DMS 273 treated with DMSO at 0.1 percent for 48 hours (cell line): ENCODE measurements at places on chromosomes 11 and 22.

DNA sequence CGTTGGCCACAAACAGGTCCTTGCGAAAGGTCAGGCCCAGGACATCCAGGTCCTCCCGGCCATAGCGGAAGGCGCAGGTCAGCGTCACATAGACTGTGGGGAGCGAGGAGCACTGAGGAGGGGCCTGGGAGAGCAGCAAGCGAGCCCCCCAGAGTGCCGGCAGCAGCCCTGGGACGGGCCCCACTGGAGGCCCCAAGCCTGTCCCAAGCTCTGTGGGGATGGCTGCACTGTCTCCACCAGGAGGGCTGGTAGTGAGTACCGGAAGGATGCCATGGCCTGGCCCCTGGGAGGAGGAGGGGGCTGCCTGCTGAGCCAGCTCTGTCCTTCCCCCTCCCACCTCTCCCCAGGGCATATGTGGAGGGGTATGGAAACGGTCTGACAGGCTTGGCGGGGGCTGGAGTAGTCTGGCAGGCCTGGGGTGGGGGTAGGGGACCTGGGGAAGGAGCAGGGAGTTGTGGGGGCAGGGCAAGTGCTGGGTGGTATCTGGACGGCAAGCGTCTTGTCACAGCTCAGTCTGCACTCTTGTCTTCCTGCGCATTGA is 42.9 kb downstream of the TPBGL start:
- DNase-seq, result no peak

GRCh38 chr11:105918039-105918438 is 104.0 kb downstream of the MSANTD4 start:
- DNase-seq, result no peak

DNA sequence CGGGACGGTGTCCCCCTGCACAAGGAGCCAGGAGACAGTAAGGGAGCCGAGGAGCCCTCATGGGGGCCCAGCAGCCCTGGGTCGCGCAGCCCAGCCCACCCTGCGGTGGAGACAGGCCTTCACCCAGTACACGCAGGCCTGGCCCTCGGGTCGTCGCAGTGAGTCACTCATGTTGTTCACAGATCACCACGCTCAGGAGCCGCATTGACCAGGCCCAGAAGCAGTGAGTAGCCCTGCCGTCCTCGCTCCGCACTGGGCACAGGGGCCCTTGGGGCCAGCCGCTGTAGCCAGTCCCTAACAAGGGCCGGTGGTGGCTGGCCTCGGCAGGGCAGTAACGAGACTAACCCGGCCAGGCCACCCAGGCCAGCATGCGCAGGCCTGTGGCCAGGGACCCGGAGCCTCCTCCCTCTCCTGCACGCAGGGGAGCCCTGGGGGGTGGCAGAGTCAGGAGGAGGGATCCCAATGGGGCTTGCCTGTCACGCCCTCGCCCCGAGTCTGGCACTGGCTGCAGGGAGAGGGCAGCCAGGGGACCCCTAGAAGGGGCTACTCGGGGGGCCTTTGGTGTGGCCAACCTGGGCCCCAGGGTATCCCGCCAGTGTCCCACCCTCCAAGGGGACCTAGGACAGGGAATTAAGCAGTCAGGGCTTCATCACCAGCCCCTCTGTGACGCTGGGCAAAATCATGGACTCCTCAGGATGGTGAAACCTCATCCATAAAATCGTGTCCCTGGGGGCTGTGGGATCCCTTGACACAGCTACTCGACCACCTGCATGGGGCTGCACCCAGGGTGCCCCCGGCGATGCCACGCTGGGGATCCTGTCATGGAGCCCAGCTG is 10.1 kb upstream of the MRPL23 start:
- DNase-seq, result no peak

DNA sequence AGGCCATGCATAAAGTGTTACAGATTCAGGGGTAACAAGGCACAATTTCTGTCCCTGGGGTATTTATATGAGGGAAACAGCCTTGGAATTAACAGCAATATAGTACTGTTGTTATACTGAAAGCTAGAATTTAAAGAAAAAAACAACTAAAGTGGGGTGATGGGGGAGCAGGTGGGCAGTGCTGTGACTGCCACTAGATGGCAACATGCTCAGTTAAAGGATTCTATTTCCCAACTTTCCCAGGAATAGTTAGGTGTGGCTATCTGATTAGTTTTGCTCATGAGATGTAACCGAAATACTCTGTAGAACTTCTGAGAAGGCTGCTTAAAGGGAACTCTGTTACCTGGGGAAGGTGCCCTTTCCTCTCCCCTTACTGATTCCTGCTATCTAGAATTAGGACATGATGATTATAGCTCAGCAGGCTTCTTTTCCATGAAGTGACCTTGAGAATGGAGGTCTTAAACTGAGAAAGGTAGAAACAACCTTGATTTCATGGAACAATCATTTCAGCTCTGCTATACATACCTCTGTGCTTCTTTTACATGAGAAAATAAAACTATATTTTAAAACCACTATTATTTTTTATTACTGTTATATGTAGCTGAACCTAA is 102.6 kb downstream of the RELT start:
- peak; percentile 1 for DNase-seq

DNA sequence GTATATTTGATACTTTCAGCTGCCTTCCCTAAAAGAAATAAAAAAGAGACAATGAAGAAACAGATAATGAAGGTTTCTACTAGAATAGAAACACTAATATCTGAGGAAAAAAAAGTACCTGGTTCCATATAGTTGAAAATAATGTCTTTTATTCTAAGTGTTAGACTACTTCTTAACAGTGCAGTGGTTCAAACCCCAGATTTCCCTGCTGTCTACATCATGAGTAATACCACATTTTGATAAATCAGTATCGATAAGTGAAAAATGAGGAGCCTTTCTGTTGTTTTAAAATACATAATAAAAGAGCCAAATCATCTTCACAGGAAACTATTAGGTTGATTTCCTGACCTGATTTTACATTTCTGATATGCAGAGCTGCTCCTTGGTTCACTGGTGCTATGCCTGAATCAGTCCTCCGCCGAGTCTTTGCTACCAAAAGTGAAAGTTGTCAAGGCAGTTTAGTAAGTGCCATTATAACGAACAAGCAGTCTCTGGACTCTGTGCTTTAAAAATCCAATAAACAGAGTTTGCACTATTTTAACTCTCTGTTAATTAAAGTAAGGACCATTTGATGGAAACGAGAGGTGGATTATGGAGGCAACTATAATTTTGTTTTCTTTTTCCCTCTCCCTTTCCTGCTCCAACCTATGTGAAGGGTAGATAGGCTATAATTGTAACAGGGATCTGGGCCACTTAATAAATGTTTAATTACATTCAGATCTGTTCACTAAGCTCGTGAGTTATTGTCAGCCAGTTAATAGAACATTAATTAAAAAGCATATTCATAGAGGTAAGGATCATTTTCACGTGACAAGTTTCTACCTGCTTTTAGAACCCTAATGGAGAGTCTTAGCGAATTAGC is 724.5 kb upstream of the RAG2 start:
- no peak for DNase-seq
